Globus pallidus (tissue), 1 donor: ENCODE measurements at places on chromosomes 16 and 17.

- peak; percentile 33 for DNase-seq
Measured at GRCh38 chr17:4635823-4636375, 5.6 kb downstream of the ALOX15 start.

- DNase-seq = no peak
Measured at GRCh38 chr17:56744721-56745120, 89.0 kb downstream of the C17orf67 start.

DNA sequence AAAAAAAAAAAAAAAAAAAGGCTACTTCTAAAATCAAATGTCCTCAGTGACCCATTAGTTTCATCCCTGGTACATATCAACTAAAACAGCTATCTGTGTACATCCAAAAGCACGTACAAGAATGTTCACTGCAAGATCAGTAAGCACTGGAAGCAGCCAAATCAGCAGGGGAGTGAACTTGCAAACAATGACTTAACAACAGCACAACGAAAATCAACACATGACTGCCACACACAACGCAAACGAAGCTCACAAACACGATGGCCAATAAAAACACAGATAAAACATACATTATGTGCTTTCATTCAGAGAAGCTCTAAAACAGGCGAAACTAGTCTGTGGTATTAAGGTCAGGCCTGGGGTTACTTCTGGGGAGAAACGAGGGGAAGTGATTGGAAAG is 60.6 kb downstream of the XPO6 start:
- no peak for DNase-seq

- no peak for DNase-seq
Measured at GRCh38 chr17:16419074-16419928, 3.9 kb downstream of the TRPV2 start.

GRCh38 chr17:81254955-81255717 is 16.0 kb downstream of the NDUFAF8 start:
- DNase-seq = peak; percentile 51
